ENCODE measurements at places on chromosomes 4 and X.

DNA sequence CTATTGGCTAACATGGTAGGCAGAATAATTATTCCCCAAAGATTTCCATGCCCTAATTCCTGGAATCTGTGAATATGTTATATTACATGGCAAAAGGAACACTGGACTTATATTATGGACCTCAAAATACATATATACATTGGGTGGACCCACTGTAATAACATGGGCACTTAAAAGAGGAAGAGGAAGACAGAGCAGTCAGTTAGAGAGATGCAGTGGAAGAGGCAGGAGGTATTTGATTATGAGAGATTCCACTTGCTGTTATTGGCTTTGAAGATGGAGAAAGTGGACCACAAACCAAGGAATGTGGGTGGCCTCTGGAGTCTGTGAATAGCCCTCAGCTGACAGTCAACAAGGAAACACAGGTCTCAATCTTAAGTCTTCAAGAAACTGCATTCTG is 14.0 kb upstream of the ART3 start:
- no peak for DNase-seq

DNA sequence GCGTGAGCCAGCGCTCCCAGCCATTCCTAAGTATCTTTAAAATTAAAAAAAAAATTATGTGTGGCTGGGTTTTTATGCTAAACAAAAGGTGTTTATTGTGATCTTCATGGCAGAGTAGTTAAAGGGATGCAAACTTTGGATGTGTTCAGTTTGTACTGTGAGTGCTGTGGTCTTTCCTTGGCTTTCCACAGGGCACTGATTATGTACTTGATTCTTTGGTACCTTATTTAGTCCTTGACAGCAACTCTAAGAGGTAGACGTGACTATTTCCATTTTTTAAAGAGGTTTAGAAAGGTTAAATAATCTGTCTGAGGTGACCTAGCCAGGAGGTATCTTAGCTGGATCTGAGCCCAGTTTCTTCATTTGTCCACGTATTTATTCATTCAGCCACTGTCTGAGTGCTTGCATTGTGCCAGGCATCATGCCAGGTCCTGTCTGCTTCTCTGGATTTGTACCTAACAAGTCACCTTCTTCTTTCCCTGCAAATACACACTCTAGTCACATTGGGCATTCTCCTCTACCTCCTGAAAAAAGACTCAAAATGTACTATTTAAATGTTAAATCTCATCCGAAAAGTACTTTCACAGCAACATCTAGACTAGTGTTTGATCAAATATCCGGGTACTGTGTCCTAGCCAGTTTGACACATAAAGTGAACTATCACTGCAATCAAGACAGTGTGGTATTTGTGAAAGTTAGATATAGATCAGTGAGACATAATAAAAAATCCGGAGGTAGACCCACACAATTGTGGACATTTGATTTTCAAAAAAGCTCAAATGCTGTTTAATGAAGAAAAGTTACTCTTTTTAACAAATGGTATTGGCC is 31.5 kb downstream of the WWC2 start:
- DNase-seq: no peak

- DNase-seq: no peak
Measured at GRCh38 chr4:81404294-81404693, 67.4 kb downstream of the RASGEF1B start.

DNA sequence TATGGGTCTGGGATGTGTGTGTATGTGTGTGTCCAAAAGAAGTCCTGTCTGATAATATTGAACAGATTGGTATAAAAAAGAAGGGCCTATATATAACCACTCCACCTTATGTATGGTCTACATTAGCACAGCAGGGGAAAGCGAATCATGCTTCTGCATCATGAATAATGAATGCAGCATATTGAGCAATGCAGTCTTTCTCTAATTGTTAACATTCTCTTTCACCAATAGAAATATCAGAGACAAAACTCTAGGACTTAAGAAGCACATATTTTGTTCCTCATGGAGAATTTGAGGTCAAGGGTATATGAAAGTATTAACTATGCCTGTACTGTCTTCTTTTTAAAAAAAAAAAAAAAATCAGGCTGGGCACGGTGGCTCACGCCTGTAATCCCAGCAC is 264.3 kb upstream of the NOCT start:
- no peak for DNase-seq

GRCh38 chr4:129144755-129145206 is 48.8 kb downstream of the C4orf33 start:
- no peak for DNase-seq

GRCh38 chr4:82640540-82640939 is 78.8 kb upstream of the TMEM150C start:
- no peak for DNase-seq

DNA sequence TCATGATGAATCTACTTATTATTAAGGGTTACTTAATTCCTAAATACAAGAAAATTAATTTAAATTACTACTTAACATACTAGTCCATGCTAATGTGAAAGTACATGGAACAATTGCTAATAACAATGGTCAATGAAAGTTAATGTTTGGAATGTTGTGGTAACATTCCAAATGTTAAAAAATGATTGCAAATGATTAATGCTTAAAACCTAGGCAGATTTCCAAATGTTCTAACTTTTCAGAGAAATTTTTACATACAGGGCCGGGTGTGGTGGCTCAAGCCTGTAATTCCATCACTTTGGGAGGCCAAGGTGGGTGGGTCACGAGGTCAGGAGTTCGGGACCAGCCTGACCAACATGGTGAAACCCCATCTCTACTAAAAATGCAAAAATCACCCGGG is 1851.3 kb upstream of the PCDH7 start:
- no peak for DNase-seq

GRCh38 chr4:22090661-22091351 is 142.2 kb upstream of the KCNIP4 start:
- DNase-seq: no peak

DNA sequence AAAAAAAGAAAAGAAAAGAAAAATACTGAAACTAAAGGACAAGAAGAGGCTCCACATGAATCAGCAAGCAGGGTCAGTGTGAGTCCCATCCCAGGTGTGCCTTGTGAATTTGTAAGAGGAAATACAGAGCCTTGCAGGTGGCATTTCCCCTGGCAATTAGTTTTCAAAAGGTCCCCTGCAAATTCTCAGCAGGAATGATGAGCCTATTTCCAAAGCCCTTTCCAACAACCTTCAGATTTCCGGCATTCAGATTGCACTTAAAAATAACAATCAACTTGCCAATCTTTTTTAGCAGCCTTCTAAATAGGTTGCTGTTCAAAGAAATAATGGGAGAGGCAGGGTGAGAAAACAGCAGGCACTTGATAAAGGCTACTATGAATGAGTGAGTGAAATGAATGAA is 66.4 kb upstream of the OR13H1 start:
- no peak for DNase-seq

GRCh38 chr4:153655928-153656327 is 28.2 kb upstream of the TLR2 start:
- peak; percentile 64 for DNase-seq

GRCh38 chr4:84740057-84740456 is 157.1 kb downstream of the CDS1 start:
- no peak for DNase-seq

GRCh38 chr4:164847967-164848649 is 28.9 kb upstream of the APELA start:
- DNase-seq: no peak

All from tibial nerve (tissue), 4 donors.